ENCODE measurements at places on chromosomes 1 and 21. TPM values are rescaled to one million over a fixed set of nuclear protein-coding genes. Genes with fewer than 3 reads are reported as not detected.

DNA sequence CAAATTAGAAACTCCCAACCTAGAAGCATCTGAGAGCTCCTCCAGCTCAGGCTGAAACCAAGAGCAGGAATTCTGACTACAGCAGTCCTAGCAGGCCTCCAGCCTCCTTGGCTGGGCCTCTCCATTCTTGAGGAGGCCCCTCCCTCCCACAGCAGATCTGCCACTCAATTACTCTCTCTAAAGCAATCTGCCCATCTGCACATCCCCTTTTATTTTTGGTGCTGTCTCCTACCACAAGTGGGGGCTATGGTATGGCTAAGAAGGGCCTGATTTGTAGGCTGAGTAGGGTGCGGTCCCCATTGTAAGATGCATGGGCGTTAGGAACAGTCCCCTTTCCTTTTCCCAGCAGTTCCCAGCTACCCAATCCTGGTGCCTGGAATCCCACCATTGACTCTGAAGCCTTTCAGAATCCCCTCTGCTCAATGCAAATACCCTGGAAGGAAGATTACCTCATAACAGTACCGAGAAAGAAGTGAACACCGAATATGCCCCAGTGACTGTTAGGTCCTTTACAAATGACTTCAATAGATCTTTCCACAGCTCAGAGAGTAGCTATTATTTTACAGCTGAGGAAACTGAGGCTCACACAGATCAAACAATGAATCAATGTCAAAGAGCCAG, 11.6 kb upstream of the TTC39A start:
- no peak overlapping the region for H3K4me3 ChIP-seq
- H3K27me3 ChIP-seq = no peaks in the 10 kb centered on the region
- peaks cover 11% of the 10 kb centered on the region for H3K4me1 ChIP-seq
- H3K27ac ChIP-seq = no peak overlapping the region

- peak overlapping the region; percentile 43 for H3K27ac ChIP-seq
- H3K27me3 ChIP-seq = no peaks in the 10 kb centered on the region
- no peaks in the 10 kb centered on the region for H3K36me3 ChIP-seq
- H3K4me1 ChIP-seq = peaks cover 60% of the 10 kb centered on the region
These were observed 39.7 kb downstream of the GNG12 start for GRCh38 chr1:67793562-67793961.

Gene DLGAP3
- total RNA-seq = 0.67 TPM

GRCh38 chr21:38293765-38294164, 37.0 kb downstream of the KCNJ15 start:
- H3K4me1 ChIP-seq = peaks cover 64% of the 10 kb centered on the region
- no peak overlapping the region for H3K4me3 ChIP-seq
- H3K27me3 ChIP-seq = no peaks in the 10 kb centered on the region
- H3K36me3 ChIP-seq = no peaks in the 10 kb centered on the region

Gene RBP7
- total RNA-seq = 7.2 TPM

- H3K4me1 ChIP-seq = peaks cover 9% of the 10 kb centered on the region
- H3K27ac ChIP-seq = no peak overlapping the region
- H3K36me3 ChIP-seq = no peaks in the 10 kb centered on the region
- DNase-seq = no peak
These were observed 25.5 kb downstream of the CDC14A start for GRCh38 chr1:100377590-100378361.

Gene RNU1-2
- under 0.01 TPM for total RNA-seq

Gene ENTREP3
- total RNA-seq = 7.3 TPM

GRCh38 chr1:61591351-61591750, 133.6 kb downstream of the TM2D1 start:
- no peak overlapping the region for H3K27ac ChIP-seq

GRCh38 chr1:27658951-27659496, 13.0 kb downstream of the IFI6 start:
- no peaks in the 10 kb centered on the region for H3K4me1 ChIP-seq
- no peak overlapping the region for H3K4me3 ChIP-seq
- H3K27me3 ChIP-seq = no peaks in the 10 kb centered on the region

GRCh38 chr1:33295023-33295422, 25.9 kb downstream of the A3GALT2 start:
- H3K27me3 ChIP-seq = no peaks in the 10 kb centered on the region
- no peak overlapping the region for H3K27ac ChIP-seq
- H3K36me3 ChIP-seq = peaks cover 6% of the 10 kb centered on the region
- no peak overlapping the region for H3K4me3 ChIP-seq
- peaks cover 4% of the 10 kb centered on the region for H3K4me1 ChIP-seq
- peak; percentile 22 for DNase-seq

- peaks cover 4% of the 10 kb centered on the region for H3K4me1 ChIP-seq
- H3K27me3 ChIP-seq = no peaks in the 10 kb centered on the region
- H3K36me3 ChIP-seq = no peaks in the 10 kb centered on the region
- H3K4me3 ChIP-seq = no peak overlapping the region
- DNase-seq = no peak
These were observed 5.6 kb upstream of the DDOST start for GRCh38 chr1:20666804-20667203.

DNA sequence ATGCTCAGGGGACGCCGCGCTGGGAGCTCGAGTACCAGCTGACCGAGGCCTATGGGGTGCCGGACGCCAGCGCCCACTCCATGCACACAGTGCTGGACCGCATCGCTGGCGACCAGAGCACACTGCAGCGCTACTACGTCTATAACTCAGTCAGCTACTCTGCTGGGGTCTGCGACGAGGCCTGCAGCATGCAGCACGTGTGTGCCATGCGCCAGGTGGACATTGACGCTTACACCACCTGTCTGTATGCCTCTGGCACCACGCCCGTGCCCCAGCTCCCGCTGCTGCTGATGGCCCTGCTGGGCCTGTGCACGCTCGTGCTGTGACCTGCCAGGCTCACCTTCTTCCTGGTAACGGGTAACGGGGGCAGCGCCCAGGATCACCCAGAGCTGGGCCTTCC, 1.3 kb upstream of the XKR8 start:
- no peaks in the 10 kb centered on the region for H3K27me3 ChIP-seq
- no peak for DNase-seq
- H3K36me3 ChIP-seq = peaks cover 2% of the 10 kb centered on the region
- no peak overlapping the region for H3K4me3 ChIP-seq
- H3K27ac ChIP-seq = no peak overlapping the region

DNA sequence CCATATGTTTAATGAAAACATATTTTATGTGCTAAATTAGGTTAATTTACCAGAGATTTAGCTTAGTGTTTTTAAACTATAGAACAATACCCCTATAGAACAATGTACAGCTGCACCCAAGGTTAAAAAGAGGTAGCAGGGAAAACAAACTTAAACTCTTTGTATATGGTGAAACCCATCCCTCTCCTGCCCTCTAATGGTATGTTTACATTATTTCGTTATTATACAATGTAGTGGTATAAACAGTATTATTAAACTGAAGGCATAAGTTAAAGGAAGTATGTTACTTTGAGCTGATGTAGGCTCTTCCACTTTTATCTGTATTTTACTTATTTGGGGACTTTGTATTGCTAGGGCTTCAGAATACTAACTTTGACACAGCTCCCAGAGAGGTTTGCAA, 16.7 kb upstream of the ZYG11A start:
- no peak overlapping the region for H3K27ac ChIP-seq
- H3K36me3 ChIP-seq = peaks cover 13% of the 10 kb centered on the region
- H3K4me1 ChIP-seq = no peaks in the 10 kb centered on the region
- no peak for DNase-seq
- no peak overlapping the region for H3K4me3 ChIP-seq

Gene HUNK
- 1.2 TPM for total RNA-seq

Gene MXRA8
- 143 TPM for total RNA-seq

Gene CD1D
- total RNA-seq = 2.8 TPM

DNA sequence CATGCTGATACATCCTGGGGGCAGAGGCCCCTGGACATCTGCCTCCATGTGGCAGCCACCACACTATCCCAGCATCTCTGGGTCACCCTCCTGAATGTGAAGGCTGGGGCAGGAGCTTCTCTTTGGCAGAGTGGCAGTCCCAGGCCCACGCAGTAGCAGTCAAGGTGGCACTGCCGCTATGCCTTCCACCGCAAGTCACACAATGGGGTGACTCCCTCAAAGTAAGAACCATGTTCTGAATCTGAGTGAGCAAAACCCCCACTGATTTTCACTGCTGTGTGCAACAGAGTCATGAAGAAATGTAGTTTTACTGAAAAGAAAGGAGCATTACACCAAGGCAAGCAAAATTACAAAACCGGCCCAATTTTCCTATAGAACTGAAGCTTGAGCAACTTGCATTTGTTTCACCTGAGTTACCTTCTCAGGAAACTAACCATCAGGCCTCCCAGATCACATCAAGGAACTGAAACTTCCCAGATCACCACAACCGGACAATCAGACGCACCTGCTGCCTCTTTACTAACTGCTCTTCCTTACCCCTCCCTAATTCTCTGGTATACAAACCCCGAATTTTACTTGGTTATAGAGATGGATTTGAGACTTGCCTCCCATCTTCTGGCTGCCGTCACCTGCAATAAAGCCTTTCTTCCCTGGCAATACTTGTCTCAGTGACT, 102.6 kb downstream of the PCP4 start:
- H3K4me3 ChIP-seq = no peak overlapping the region
- no peaks in the 10 kb centered on the region for H3K4me1 ChIP-seq
- no peak overlapping the region for H3K27ac ChIP-seq
- DNase-seq = no peak

GRCh38 chr1:18726368-18726767, 95.7 kb downstream of the PAX7 start:
- H3K36me3 ChIP-seq = no peaks in the 10 kb centered on the region
- DNase-seq = no peak
- H3K4me3 ChIP-seq = no peak overlapping the region
- H3K4me1 ChIP-seq = peaks cover 10% of the 10 kb centered on the region

DNA sequence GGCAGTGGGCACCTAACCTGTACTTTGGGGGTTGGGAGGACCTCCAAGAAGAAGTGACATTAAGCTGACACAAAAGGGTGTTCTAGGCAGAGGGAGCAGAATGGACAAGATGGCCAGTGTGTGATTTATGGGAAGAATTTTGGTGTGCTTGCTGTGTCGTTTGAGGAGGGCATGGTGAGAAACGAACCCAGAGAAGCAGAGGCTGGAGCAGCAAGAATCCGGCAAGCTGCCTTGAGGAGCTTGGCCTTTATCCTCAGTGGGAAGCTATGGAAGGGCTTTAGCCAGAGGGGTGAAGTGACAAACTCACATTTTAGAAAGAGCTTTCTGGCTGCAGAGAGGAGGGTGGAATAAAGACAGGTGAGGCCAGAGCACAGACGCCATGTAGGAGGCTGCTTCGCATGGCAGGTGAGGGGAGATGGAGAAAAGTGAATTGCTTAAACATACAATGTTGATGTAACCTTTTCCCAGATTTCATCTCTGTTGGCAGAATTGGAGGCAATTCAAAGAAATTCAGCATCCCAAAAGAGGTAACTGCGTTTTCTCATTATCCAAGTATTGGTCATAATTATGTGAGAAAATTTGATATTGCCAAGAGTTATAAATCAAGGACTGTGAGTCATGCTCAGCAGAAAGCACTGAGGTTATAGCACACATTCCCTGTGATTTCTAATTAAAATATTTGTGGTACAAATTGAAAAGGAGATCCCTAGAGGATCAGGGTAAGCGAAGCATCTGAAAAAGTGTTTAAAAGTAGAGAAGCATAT, 26.5 kb downstream of the TRIM45 start:
- no peak overlapping the region for H3K4me3 ChIP-seq
- H3K27ac ChIP-seq = peak overlapping the region; percentile 43
- no peaks in the 10 kb centered on the region for H3K27me3 ChIP-seq
- DNase-seq = no peak

Gene TTC39A
- total RNA-seq = 56.0 TPM

Gene GUCA2A
- not detected for total RNA-seq

- DNase-seq = no peak
- no peak overlapping the region for H3K27ac ChIP-seq
- peaks cover 27% of the 10 kb centered on the region for H3K4me1 ChIP-seq
- H3K36me3 ChIP-seq = no peaks in the 10 kb centered on the region
- no peak overlapping the region for H3K4me3 ChIP-seq
These were observed 20.4 kb downstream of the RAP1GAP start for GRCh38 chr1:21648791-21649190.

Gene G0S2
- total RNA-seq = 7.2 TPM

DNA sequence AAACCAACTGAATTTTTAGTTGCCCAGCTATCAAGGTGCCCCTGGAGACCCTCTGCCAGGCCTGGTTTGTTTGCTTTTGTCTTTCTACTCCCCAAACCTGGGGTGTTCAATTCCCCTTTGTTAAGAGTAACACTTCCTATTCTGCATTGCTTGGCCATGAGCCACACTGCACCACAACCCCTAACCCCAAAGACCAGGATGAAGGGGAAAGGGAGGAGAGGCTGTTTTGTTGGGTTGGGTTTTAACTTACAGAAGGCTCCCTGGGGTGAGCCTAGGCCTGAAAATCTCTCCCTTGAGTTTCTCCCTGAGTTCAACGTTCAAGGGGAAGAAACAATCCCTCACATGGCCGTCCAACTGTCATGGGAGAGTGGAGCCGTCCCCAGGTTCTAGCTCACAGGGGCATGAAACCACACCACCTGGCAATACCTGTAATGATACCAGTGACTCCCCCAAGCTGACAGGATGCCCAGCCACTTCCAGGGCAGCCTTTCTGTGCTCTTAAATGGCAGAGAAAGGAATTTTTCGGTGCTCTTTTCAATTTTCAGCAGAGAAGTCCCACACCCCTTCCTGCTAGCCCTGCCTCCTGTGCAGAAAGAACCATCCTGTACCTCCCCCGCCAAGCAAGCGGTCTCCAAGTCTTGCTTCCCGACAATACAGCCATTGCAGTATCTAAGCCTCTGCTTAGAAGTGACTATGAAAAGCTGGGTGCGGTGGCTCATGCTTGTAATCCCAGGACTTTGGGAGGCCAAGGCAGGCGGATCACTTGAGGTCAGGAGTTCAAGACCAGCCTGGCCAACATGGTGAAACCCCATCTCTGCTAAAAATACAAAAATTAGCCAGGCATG, 14.9 kb downstream of the SLC45A3 start:
- no peaks in the 10 kb centered on the region for H3K4me1 ChIP-seq
- no peak overlapping the region for H3K27ac ChIP-seq
- no peak overlapping the region for H3K4me3 ChIP-seq
- no peak for DNase-seq

- H3K36me3 ChIP-seq = no peaks in the 10 kb centered on the region
- H3K4me1 ChIP-seq = peaks cover 15% of the 10 kb centered on the region
- H3K27me3 ChIP-seq = no peaks in the 10 kb centered on the region
- no peak overlapping the region for H3K4me3 ChIP-seq
- H3K27ac ChIP-seq = no peak overlapping the region
These were observed 207.0 kb downstream of the SIPA1L2 start for GRCh38 chr1:232422898-232423297.

GRCh38 chr1:101025283-101025656, 314 bp downstream of the DPH5 start:
- no peaks in the 10 kb centered on the region for H3K27me3 ChIP-seq
- no peaks in the 10 kb centered on the region for H3K36me3 ChIP-seq
- H3K4me1 ChIP-seq = peaks cover 5% of the 10 kb centered on the region
- DNase-seq = no peak

- H3K27me3 ChIP-seq = no peaks in the 10 kb centered on the region
- H3K4me3 ChIP-seq = no peak overlapping the region
These were observed 26.9 kb upstream of the ESRRG start for GRCh38 chr1:216750031-216750627.

Gene OR2T33
- total RNA-seq = 1.8 TPM

Gene C1orf87
- not detected for total RNA-seq

Measured in thyroid gland (tissue), 4 donors.